ENCODE measurements at places on chromosomes 11 and 22. TPM values are rescaled to one million over a fixed set of nuclear protein-coding genes. Genes with fewer than 3 reads are reported as not detected.

The OR51B2 gene
- total RNA-seq: not detected

DNA sequence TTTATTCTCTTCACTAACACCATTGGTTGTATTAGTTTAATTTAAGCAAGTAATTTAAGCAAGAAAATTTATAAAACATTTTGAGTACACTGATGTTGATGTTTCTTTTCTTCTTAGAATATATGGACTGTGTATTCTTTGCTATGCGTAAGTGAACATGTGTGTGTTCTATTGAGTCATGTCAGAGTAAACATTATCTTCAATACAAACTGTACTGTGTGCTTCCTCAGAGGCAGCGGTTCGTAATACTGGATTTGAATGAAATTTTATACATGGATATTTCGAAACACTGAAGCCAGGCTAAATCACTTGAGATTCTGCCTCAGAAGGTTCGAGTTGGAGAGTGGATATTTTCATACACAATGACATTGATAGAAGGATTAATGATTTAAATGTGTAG is 452.6 kb downstream of the LUZP2 start:
- H3K36me3 ChIP-seq: no peaks in the 10 kb centered on the region
- H3K27ac ChIP-seq: no peak overlapping the region
- H3K27me3 ChIP-seq: no peaks in the 10 kb centered on the region
- H3K4me3 ChIP-seq: no peak overlapping the region
- H3K4me1 ChIP-seq: no peaks in the 10 kb centered on the region
- no peak for DNase-seq

GRCh38 chr22:39125622-39126021 is 26.9 kb downstream of the CBX7 start:
- no peaks in the 10 kb centered on the region for H3K36me3 ChIP-seq
- DNase-seq: no peak
- H3K27me3 ChIP-seq: no peaks in the 10 kb centered on the region
- no peak overlapping the region for H3K4me3 ChIP-seq
- H3K27ac ChIP-seq: no peak overlapping the region
- peaks cover 9% of the 10 kb centered on the region for H3K4me1 ChIP-seq

- no peak overlapping the region for H3K27ac ChIP-seq
- H3K36me3 ChIP-seq: peaks cover 6% of the 10 kb centered on the region
Measured at GRCh38 chr11:12069066-12069676, 41.2 kb upstream of the MICAL2 start.

GRCh38 chr11:31236143-31236542 is 133.4 kb downstream of the DCDC1 start:
- H3K27ac ChIP-seq: no peak overlapping the region
- no peaks in the 10 kb centered on the region for H3K27me3 ChIP-seq
- H3K4me3 ChIP-seq: no peak overlapping the region
- H3K36me3 ChIP-seq: no peaks in the 10 kb centered on the region
- DNase-seq: no peak
